ENCODE measurements at places on chromosomes 7 and 10.

GRCh38 chr7:38311329-38311937, 38.0 kb upstream of the TARP start:
- no peak for DNase-seq

GRCh38 chr7:122974229-122974628, 21.3 kb downstream of the TAS2R16 start:
- DNase-seq, result no peak

GRCh38 chr10:10886861-10887531, 130.7 kb upstream of the CELF2 start:
- no peak for DNase-seq

GRCh38 chr7:47383072-47383471, 198.8 kb downstream of the TNS3 start:
- no peak for DNase-seq

- peak; percentile 25 for DNase-seq
These were observed 429.2 kb downstream of the SDK1 start for GRCh38 chr7:3730276-3730675.

GRCh38 chr10:78313636-78314035, 280.0 kb downstream of the RPS24 start:
- no peak for DNase-seq

DNA sequence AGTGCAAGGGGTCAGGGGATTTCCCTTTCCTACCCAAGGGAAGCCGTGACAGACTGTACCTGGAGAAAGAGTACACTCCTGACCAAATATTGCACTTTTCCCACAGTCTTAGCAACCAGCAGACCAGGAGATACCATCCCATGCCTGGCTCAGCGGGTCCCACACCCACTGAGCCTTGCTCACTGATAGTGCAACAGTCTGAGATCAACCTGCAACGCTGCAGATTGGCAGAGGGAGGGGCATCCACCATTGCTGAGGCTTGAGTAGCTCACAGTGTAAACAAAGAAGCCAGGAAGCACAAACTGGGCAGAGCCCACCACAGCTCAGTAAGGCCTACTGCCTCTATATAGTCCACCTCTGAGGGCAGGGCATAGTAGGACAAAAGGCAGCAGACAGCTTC, 53.9 kb downstream of the PIK3CG start:
- no peak for DNase-seq

- DNase-seq, result no peak
These were observed 24.5 kb upstream of the SH3PXD2A start for GRCh38 chr10:103879831-103880230.

GRCh38 chr10:18268005-18268404, 127.8 kb downstream of the CACNB2 start:
- no peak for DNase-seq

DNA sequence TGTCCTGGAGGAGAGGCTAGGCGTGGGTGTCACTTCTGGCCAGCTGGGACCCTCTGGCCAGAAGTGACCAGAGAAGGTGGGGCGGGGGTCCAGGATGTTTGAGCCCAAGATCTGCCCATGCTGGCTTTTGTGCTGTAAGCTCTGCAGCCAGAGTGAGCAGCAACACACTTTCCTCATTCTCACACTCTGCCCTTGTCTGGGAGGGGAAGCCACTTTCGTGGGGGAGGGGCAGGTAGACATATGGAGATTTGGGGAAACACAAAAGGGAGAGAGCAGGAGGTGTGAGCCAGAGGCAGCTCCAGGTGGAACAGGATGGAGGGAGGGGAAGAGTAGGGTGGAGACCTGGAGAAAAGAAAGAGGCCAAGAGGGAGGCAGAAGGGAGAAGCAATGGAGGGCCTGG, 31.5 kb upstream of the ADCYAP1R1 start:
- DNase-seq, result no peak

- no peak for DNase-seq
These were observed 56.5 kb downstream of the PLXDC2 start for GRCh38 chr10:19872504-19873271.

DNA sequence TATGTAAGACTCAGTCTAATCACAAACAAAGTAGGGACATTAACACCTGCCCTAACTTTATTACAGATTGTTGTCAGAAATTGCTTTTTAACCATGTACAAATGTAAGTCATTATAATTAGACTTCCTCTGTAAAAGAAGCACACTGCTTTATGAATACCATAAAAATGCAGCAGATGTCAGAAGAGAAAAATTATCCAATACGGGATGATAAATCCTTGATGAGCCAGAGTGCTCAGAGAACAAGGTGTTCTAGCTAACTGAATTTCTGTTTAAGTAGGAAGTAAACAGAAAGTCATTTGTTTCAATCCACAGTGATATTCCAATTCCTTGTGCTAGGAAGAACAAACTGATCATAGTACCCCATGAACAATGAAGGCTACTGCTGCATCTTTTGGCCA, 54.6 kb upstream of the BMPER start:
- DNase-seq, result no peak

GRCh38 chr10:36491926-36492325, 633.5 kb upstream of the ANKRD30A start:
- DNase-seq, result no peak

DNA sequence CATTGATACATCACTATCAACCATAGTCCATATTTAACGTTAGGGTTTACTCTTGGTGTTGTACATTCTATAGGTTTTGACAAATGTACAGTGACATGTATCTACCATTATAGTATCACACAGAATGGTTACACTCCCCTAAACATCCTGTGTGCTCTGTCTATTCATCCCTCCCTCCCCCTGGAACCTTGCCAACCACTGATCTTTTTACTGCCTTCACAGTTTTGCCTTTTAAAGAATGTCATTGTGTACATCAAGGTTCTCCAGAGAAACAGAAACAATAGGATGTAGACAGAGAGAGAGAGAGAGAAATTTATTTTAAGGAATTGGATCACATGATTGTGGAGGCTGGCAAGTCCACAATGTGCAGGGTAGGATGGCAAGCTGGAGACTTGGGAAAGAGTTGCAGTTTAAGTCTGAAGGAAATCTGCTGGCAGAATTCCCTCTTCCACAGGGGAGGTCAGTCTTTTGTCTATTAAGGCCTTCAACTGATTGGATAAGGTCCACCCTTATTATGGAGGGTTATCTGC, 45.1 kb upstream of the CCNJ start:
- peak; percentile 3 for DNase-seq

DNA sequence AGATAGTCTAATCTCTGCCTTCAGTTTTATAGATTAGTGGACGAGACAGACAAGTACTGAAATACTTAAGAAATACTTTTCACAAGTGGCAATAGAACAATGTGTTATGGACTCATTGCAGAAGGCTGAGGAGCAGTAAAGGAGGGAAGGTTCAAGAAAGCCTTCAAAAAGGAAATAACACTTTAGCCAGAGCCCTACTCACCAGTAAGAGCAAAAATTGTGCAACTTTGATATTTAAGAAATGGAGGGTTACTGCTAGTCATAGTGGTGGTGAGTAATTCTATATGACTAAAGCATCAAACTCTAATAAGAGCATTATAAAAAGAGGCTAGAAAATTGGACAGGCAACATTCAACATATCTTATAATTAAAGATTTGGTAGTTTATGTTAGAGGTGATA, 28.8 kb downstream of the PTPN12 start:
- peak; percentile 76 for DNase-seq

- DNase-seq, result no peak
These were observed 348.8 kb upstream of the C7orf33 start for GRCh38 chr7:148241700-148242293.

Measured in fibroblast of pulmonary artery (primary cell).